ENCODE measurements at places on chromosomes 12 and 14.

DNA sequence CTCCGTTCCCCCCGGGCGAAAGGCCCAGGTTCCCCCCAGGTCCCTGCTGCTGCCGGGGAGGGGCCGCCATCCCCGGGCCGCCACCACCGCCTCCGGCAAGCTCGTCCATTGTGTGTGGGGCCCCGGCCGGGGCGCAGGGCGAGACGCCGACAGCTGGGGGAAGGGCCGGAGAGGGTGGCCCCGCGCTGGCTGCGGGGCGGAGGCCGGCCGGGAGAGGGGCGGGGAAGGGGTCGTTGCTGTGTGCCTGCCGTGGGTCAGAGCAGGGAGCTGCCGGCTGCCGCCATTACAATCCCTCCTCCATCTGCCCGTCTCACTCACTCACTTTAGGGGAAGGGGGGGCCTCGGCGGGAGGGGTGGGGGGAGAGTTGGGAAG is at the start of gene STRN3:
Gene STRN3 (minus strand): TSS at position 303 of the 373 bp plus-strand sequence. CDS start 194 bp downstream, at position 109.
- no peak for DNase-seq

- DNase-seq = no peak
Measured at GRCh38 chr12:1865284-1865866, 45.0 kb downstream of the LRTM2 start.

GRCh38 chr14:49895480-49895879 is 2.6 kb downstream of the ARF6 start:
- DNase-seq = no peak

DNA sequence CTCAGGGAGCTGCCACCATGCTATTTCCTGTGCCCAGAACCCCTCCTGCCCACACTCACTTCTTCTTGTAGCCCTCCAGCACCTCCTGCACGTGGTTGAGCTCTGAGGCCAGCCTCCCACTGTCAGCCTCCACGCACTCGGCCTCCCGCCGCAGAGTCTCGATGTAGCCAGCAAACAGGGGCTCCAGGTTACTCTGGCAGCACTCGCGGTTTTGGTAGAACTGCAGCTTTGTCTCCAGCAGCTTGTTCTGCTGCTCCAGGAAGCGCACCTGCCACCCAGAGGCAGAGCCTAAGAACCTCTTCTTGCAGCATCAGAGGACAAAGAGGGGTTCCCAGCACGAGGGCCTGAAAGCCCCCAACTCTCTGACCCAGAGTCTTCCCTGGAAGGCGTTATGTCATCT is 2.1 kb downstream of the KRT83 start:
- no peak for DNase-seq

GRCh38 chr12:88921434-88921833 is 341.2 kb upstream of the KITLG start:
- no peak for DNase-seq

GRCh38 chr12:129200576-129200975 is 347.3 kb downstream of the GLT1D1 start:
- no peak for DNase-seq

- peak; percentile 100 for DNase-seq
Measured at GRCh38 chr14:35336494-35337268, 44.5 kb downstream of the PSMA6 start.

- no peak for DNase-seq
Measured at GRCh38 chr14:32786886-32787285, 151.8 kb upstream of the NPAS3 start.

DNA sequence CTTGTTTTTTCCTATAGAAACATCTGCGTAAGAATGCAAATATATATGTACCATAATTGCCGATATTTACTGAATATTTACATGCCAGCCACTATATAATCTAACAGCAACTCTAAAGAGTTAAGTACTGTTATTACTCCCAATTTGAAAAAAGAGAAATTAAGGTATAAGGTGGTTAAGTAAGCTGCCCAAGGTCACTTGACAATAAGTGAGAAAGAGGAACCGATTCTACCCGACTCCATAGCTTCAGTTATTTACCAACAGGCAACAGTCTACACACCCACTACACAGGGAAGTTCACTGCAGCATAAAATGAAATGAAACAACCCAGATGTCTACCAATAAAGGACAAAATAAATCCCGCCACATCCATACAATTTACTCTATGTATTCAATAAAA is 1.1 kb downstream of the MIS18BP1 start:
- peak; percentile 61 for DNase-seq

GRCh38 chr14:101232340-101233020 is 328.8 kb upstream of the DIO3 start:
- no peak for DNase-seq

- DNase-seq = no peak
Measured at GRCh38 chr12:99521664-99522063, 125.9 kb upstream of the GARIN6 start.

GRCh38 chr12:117109943-117110635 is 10.9 kb upstream of the TESC start:
- no peak for DNase-seq

DNA sequence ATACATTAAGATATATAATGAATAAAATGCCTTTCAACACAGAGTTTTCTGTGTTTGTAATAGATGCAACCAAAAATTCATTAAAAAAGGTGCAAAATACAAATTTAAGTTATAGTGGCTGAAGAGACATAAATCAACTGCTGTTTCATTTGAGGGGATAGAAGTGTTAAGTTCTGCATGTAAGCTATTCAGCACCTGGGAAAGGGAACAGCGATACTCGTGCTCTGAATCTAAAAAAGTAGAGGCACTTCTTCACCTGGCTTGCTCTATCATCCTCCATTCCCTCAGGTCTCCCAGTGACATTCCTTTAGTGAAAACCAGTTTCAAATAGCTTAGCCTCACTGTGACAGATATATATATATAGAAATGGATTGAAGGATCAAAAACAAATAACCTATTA is 222.6 kb downstream of the ACSS3 start:
- no peak for DNase-seq

DNA sequence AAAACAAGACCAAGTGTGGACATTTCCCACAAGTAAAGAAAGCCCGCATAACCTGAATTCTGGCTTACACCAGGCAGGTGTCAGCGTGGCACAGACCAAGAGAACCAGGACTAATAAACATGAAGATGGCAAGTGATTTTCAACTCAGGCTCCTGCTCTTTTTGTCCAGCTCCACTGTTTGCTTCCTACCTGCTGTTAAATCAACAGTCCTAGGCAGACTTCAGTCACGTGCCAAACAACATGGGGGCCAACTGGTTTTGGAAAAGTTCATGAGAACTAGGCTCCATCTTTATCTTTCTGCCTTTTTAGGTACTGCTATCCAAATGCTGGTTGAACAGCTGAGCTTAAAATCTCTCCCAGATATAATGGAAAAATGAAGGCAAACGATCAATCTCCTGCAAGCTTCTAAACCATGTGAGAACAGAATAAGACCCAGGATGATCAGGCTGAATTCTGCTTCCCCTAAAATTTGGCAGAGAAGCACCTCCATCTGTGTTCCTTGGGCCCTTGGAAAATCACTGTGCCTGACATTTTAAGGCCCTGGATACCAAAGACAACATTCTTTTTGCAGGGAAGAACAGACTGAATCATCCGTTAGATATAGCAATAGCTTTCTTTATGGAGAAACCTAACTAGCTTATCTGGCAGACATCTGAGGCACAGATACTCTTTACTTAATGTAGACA is 215.6 kb upstream of the USP15 start:
- DNase-seq = peak; percentile 4

DNA sequence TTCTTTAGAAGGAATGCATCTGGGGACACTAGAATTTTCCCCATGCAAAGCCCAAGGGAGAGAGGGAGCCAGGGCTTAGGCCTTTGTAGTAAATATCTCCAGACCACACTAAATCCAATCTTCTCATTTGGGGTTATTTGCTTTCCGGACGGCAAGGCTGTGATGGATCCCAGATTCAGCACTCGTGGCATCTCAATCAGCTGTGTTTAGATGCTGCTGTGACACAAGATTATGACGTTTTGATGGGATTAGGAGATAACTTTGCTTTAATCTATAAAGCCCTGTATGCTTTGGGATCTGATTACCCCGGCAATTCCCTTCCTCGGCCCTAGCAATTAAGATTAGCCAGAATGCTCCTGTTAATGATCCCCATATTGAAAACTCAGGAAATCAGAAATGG is 686.7 kb upstream of the TBX3 start:
- DNase-seq = peak; percentile 22

GRCh38 chr12:93684716-93685115 is 7.5 kb downstream of the CRADD start:
- DNase-seq = no peak

Measured in fibroblast of villous mesenchyme (primary cell).